ENCODE measurements at places on chromosomes 2 and 18. TPM values are rescaled to one million over a fixed set of nuclear protein-coding genes. Genes with fewer than 3 reads are reported as not detected.

The C2orf80 gene
- polyA plus RNA-seq: not detected

The PLCD4 gene
- polyA plus RNA-seq: 0.48 TPM

The CFC1 gene
- polyA plus RNA-seq: 0.25 TPM

The GNLY gene
- 2.6 TPM for polyA plus RNA-seq

The CXCR1 gene
- 0.09 TPM for polyA plus RNA-seq

The ROCK1 gene
- 13.3 TPM for polyA plus RNA-seq

The ALPI gene
- polyA plus RNA-seq: not detected

The PLGLB2 gene
- 0.63 TPM for polyA plus RNA-seq

The SERPINB5 gene
- not detected for polyA plus RNA-seq

The MARCHF4 gene
- not detected for polyA plus RNA-seq

The CDCA7 gene
- polyA plus RNA-seq: 0.25 TPM

The RAMP1 gene
- polyA plus RNA-seq: 164 TPM

The CYP26B1 gene
- 7.2 TPM for polyA plus RNA-seq

The FAM237A gene
- not detected for polyA plus RNA-seq

The POLR1A gene
- polyA plus RNA-seq: 4.7 TPM

The ANTXR1 gene
- 13.8 TPM for polyA plus RNA-seq

The NGEF gene
- polyA plus RNA-seq: 1.5 TPM

The VAMP8 gene
- 24.9 TPM for polyA plus RNA-seq

The RAB11FIP5 gene
- polyA plus RNA-seq: 17.2 TPM

The MAP3K19 gene
- not detected for polyA plus RNA-seq

The UGT1A1 gene
- not detected for polyA plus RNA-seq

The ZBTB7C gene
- 0.88 TPM for polyA plus RNA-seq

The KYNU gene
- polyA plus RNA-seq: 0.50 TPM

The DNAJC27 gene
- 4.1 TPM for polyA plus RNA-seq

The RSAD2 gene
- polyA plus RNA-seq: 3.0 TPM

The CD8B gene
- 0.20 TPM for polyA plus RNA-seq

The LOXL3 gene
- 2.4 TPM for polyA plus RNA-seq

The ANKRD29 gene
- 3.2 TPM for polyA plus RNA-seq

The OSBPL6 gene
- 2.3 TPM for polyA plus RNA-seq

The STARD6 gene
- not detected for polyA plus RNA-seq

The BOLL gene
- polyA plus RNA-seq: 0.11 TPM

The C2orf74 gene
- 63.3 TPM for polyA plus RNA-seq

The KLHL14 gene
- polyA plus RNA-seq: 0.09 TPM

The HOXD3 gene
- polyA plus RNA-seq: 0.16 TPM

The CD226 gene
- polyA plus RNA-seq: 0.11 TPM

The NYAP2 gene
- polyA plus RNA-seq: not detected

The RAB17 gene
- 2.1 TPM for polyA plus RNA-seq

The KRTCAP3 gene
- polyA plus RNA-seq: 0.38 TPM

The IDH1 gene
- polyA plus RNA-seq: 18.2 TPM

The GLB1L gene
- polyA plus RNA-seq: 3.1 TPM

Measured in right cardiac atrium (tissue), 5 donors.